ENCODE measurements at places on chromosomes 16 and 17.

GRCh38 chr16:57396786-57397185, 7.8 kb upstream of the CCL17 start:
- no peak for DNase-seq

GRCh38 chr17:41340934-41341861, 9.4 kb downstream of the KRT33A start:
- DNase-seq: no peak

DNA sequence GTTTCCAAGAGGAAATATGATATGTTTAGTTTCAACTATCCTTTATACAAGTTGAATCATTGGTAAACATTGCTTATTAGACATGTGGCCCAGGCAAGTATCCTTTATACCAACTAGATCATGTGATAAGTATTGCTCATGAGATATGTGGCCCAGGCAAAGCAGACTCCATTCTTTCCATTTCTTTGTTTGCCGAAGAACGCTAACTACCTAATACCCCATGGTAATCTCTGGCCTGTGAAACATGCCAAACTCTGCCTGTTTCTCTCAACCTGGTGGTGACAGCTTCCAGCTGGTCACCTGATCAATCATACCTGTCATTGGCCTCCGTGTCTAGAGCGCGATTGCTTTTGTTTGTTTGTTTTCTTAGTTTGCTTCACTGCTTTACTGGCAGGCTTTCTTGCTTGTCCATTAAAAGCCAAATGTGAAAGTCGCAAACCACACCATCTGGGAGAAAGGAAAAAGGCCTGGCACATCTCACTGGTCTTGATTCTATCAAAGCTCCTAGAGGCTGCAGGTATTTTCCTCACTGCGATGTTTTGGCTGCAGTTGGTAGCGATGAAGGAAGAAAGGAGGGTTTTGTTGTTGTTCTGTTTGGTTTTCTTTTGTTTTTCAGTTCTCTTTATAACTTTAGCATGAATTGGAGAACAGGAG, 686.2 kb downstream of the KCNJ2 start:
- no peak for DNase-seq

- DNase-seq: no peak
Observed at GRCh38 chr17:38322156-38322779, 21.5 kb downstream of the GPR179 start.

GRCh38 chr16:2226245-2226793, 2.9 kb downstream of the E4F1 start:
- DNase-seq: no peak

- DNase-seq: no peak
Observed at GRCh38 chr16:5917436-5918195, 820.0 kb upstream of the EEF2KMT start.
